ENCODE measurements at places on chromosomes 4 and X. TPM values are rescaled to one million over a fixed set of nuclear protein-coding genes. Genes with fewer than 3 reads are reported as not detected.

GRCh38 chr4:15738877-15739276 lies 36.0 kb downstream of the BST1 start:
- DNase-seq = no peak

DNA sequence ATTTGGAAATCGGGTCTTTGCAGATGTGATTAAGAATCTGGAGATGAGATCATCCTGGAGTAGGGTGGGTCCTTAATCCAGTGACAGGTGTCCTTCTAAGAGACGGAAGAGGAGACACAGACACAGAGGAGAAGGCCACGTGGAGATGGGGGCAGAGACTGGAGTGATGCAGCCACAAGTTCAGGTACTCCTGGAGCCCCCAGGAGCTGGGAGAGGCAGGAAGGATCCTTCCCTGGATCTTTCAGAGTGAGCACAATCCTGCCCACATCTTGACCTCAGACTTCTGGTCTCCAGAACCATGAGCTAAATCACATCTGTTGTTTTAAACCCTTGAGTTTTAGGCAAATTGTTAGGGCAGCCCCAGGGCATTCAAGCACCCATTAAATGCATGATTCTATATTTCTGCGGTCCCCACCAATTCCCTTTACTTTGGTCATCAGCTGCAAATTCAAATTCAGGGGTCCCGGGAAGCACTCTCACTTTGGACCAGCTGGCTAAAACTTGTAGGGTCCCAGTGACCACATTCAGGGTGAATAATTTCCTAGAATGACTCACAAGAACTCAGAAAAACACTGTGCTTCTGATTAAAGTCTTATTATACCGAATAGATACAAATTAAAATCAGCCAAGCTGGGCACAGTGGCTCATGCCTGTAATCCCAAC lies 12.8 kb upstream of the AKAP17A start:
- DNase-seq = no peak

- no peak for DNase-seq
These were observed 8.4 kb upstream of the LAMP2 start for GRCh38 chrX:120477453-120477852.

- no peak for DNase-seq
These were observed 45.1 kb downstream of the SUPT20HL2 start for GRCh38 chrX:24268786-24269185.

DNA sequence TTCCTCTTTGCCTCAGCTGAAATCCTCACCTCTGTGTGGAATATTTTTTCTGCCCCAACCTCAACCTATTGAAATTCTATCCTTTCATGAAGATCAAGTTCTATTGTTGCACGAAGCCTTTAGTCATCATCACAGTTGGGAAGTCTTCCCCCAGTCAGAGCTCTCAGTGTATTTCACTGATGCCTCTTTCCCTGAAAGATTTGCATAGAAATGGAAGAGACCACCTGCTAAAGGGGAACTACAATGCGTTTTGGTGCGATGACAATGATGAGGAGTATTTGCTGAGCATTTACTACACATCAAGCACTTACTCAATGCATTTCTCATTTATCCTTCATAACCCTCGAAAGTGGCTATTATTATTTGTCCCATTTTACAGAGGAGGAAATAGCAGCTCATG lies 151.2 kb upstream of the KLF3 start:
- DNase-seq = no peak

DNA sequence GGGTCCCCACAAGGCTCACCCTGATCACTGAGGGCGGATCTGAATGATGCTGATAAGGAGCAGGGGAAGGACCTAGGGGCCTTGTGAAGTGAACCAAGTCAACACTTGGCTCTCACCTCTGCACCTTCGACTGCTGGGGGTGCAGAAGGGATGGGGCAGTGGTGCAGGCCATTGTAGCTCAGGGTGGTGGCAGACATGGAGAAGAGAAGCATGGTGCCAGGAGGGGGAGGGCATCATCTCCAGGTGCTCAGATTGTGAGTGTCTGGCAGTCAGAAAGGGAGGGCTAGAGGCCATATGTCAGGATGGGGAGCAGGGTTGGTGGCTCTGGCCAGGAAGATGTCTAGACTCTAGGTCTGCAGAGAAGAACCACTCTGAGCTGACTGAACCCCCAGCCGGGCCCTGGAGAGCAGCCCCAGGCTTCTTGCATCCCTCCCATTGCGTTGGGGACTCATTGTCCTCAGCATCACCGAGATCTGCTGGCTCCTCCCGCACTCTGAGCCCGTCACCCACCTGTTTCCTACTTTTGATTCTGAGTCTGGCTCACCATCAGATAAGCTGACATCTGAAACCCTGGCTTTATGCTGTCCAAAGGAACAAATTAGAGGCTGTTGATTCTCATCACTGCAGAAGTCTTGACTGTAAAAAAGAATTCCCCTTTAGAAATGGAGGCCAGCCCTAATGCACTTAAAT lies 3.8 kb downstream of the APLN start:
- no peak for DNase-seq

GRCh38 chr4:3492741-3493719 lies 29.9 kb downstream of the DOK7 start:
- DNase-seq = no peak

DNA sequence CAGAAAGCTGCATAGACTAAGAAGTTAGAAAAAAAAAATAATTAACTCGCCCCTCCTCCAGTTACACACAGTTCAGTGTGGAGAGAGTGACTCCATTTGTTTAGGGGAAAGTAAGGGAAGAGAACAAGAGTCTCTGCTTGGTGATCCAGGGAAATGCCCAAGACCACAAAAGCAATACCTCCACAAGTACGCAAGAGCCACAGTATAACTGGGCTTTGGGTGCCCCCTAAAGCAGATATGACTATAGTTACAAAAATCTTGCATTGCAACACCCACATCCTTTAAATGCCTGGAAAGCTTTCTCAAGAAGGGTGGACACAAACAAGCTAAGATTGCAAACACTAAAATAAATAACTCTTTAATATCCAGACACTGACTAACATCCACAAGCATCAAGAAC lies 164.2 kb upstream of the NRK start:
- no peak for DNase-seq

DNA sequence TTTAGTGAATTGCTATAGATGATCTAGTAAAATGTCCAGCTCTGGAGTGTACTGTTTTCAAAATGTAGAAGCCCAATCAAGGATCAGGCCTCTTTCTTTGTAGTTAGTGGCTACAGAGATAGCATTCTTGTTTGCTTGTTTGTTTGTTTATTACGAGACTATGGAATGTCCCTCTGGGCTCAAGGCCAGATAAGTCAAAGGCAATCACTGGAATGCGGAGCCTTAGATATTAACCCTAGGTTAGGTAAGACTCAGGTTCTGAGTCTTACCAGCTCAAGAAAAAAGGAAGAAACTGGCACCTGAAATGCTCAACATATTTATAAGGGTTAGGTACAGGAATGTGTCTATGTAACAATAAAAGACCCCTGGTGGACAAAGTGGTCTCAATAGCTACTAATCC lies 261.5 kb downstream of the SLC7A11 start:
- no peak for DNase-seq

GRCh38 chrX:15170927-15171326 lies 99.0 kb downstream of the ASB9 start:
- no peak for DNase-seq

DNA sequence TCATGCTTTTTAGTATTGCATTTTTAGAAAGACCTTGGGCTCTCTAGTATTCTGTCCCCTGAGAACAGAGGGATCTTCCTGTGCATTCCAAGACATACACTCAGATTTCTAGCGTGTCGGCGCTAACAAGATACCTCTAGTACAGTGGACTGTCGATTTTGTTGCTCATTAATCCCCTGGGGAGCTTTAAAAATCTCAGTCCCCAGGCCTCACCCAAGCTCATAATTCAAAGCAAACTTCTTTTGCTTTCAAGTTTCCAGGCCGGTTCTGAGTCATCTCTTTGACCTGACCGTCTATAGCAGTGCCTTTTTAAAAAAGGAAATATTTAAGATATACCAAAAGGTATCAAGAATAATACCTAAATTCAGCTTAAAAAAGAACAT lies 137.0 kb downstream of the AMMECR1 start:
- no peak for DNase-seq

GRCh38 chrX:101210630-101211029 lies 9.0 kb upstream of the DRP2 start:
- DNase-seq = no peak

DNA sequence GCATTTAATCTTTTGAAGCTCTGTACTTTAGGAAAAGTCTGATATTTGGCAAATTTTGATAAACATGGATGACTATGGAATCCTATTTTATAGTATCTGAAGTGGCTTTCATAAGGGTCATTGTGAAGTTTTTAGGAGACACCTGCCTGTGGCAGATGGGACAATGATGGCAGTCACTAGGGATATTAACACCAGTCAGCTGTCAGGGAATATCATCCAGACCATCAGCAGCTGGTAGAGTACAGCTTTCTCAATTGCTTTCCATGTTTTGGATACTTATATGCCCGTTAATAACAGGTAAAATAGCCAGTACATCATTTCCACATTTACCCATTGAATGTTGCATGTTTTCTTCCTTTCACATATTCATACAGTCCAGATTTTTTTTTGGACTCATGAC lies 39.1 kb downstream of the NPNT start:
- DNase-seq = no peak

DNA sequence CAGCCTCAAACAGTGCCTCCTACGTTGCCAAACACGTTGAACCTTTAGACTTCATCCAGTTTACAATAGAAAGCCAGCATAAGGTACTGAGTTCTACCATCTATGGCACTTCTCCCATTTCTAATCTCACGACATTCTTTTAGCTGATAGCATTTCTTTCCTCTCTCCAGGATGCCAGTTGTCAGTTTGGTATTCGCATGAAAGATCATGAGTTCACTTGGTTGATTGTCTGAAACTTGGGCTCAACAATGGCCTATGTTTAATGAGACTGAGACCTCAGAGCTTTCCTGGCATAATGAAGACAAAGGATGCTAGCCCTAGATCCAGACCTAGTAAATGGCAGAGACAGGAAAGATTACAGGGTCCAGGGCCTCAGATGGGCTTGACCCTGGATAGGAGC lies 69.2 kb upstream of the SPRY1 start:
- no peak for DNase-seq

DNA sequence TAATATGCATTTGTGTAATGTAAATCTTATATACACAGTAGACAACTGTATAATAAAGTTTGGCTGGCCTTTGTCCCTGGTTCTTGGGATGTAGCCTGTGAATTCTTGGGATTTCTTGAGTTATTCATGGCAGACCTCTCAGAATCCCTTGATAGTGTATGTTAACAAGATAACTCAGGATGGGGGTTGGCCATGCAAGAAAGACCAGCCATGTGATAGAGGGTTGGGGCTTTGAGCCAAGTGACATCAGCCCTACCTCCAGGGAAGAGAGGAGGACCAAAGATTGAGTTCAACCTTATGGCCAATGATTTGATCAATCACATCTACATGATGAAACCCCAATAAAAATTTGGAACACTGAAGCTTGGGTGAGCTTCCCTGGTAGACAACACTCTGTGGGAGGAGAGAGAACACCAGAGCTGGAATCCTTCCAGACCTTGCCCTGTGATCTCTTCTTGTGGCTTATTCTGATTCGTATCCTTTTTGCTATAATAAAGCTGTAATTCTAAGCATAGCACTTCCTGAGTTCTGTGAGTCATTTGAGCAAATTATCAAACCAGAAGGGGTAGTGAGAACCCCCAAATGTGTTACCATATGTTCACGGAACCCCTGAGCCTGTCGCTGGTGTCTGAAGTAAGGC lies 11.3 kb downstream of the SLC2A9 start:
- no peak for DNase-seq

GRCh38 chrX:133601116-133601515 lies 185.8 kb upstream of the GPC4 start:
- DNase-seq = no peak

DNA sequence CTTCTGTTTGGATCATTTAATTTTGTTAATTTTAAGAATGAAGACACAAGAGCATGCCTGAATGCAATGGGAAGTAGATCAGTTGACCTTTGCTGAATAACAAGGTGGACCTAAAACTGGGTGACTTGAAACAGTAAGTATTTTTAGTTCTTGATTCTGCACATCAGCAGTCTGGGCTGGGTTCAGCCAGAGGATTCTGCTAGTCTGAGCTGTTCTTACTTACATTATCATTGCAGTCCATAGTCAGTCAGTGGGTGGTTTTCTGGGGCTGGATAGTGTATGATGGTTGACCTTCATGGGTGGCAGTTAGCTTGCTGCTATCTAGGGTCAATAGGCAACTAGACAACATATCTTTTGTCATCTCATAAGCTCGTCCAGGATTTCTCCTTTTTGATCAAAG lies 91.4 kb downstream of the HS3ST1 start:
- no peak for DNase-seq

Gene GABRQ
- total RNA-seq = not detected

Gene TIGD4
- 0.08 TPM for total RNA-seq

Gene SLC4A4
- 24.6 TPM for total RNA-seq

Gene GLRB
- 0.20 TPM for total RNA-seq

Gene MAGEB18
- not detected for total RNA-seq

Gene ADAMTS3
- total RNA-seq = 0.35 TPM

Gene VCX2
- total RNA-seq = not detected

Gene SPANXN3
- not detected for total RNA-seq

Gene RADX
- total RNA-seq = 0.60 TPM

Gene LRIT3
- total RNA-seq = 0.08 TPM

Gene MAGEA9B
- not detected for total RNA-seq

All from left lobe of liver (tissue), 2 donors.